ENCODE measurements at places on chromosomes 12 and 14.

- H3K4me3 ChIP-seq = no peak overlapping the region
- no peaks in the 10 kb centered on the region for H3K4me1 ChIP-seq
- no peak overlapping the region for H3K27ac ChIP-seq
- no peaks in the 10 kb centered on the region for H3K36me3 ChIP-seq
Observed at GRCh38 chr14:104927432-104927816, 2.7 kb downstream of the PLD4 start.

DNA sequence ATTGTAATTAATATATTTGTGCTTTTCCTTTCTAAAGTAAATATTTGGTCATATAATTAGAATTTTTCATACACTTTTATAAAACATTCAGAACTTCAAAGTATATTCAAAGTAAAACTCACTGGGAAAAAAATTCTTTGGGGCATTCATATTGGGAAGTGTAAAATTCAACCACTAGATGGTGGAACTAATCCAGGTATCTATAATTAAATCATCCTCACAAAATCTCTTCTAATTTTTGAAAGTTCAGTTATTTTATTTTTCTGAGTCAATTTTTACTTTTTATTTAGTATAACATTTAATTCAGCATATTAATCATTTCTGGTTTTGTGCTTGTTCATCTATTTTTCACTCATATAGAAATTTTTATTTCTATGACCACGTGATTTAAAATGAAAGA is 81.0 kb downstream of the NTS start:
- no peak for DNase-seq
- H3K27me3 ChIP-seq = no peaks in the 10 kb centered on the region
- H3K27ac ChIP-seq = no peak overlapping the region
- no peak overlapping the region for H3K4me3 ChIP-seq
- H3K4me1 ChIP-seq = no peaks in the 10 kb centered on the region

GRCh38 chr12:24133384-24133783 is 183.9 kb upstream of the SOX5 start:
- H3K27me3 ChIP-seq = no peaks in the 10 kb centered on the region
- H3K27ac ChIP-seq = no peak overlapping the region
- no peak for DNase-seq
- no peak overlapping the region for H3K4me3 ChIP-seq
- H3K4me1 ChIP-seq = no peaks in the 10 kb centered on the region
- no peaks in the 10 kb centered on the region for H3K36me3 ChIP-seq

DNA sequence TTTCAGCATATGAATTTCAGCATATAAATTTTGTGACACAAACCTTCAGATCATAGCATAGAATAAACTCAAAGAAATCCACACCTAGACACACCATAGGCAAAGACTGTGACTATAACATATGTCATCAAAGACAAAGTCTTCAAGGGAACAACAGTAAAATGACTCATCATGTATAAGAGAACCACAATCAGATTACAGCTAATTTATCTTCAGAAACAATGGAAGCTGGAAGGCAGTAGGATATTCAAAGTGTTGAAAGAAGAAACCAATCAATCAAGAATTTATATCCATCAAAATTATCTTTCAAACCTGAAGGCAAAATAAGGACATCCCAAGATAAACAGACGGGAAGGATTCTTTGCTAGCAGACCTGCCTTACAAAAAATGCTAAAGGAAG is 29.0 kb downstream of the DLK1 start:
- peak overlapping the region; percentile 30 for H3K27ac ChIP-seq
- H3K4me3 ChIP-seq = no peak overlapping the region
- H3K27me3 ChIP-seq = no peaks in the 10 kb centered on the region
- H3K36me3 ChIP-seq = peaks cover 6% of the 10 kb centered on the region

DNA sequence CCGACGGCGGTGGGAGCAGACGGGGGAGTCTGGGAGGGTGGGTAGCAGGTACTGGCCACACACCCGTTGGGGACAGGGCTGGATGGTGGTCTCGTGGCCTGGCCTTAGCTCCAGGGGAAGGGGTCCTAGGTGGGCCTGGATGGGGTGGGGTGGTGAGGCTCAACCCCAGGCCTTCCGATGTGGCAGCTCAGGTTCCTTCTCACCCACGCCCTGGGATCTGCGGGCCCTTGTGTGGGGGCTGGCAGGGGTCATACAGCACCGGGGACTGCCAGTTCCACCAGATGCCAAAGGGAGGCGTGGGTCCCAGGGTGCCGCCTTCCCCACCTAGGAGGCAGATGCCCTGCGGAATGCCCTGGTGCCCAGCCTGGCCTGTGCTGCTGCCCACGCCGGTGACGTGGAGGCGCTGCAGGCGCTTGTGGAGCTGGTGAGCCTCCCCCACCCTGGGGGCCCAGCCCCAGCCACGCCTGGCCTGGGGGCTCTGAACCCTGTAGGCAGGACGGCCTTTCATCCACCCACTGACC is 21.0 kb downstream of the ASPG start:
- no peak overlapping the region for H3K4me3 ChIP-seq
- no peak for DNase-seq
- no peak overlapping the region for H3K27ac ChIP-seq
- no peaks in the 10 kb centered on the region for H3K36me3 ChIP-seq
- H3K27me3 ChIP-seq = no peaks in the 10 kb centered on the region
- no peaks in the 10 kb centered on the region for H3K4me1 ChIP-seq

DNA sequence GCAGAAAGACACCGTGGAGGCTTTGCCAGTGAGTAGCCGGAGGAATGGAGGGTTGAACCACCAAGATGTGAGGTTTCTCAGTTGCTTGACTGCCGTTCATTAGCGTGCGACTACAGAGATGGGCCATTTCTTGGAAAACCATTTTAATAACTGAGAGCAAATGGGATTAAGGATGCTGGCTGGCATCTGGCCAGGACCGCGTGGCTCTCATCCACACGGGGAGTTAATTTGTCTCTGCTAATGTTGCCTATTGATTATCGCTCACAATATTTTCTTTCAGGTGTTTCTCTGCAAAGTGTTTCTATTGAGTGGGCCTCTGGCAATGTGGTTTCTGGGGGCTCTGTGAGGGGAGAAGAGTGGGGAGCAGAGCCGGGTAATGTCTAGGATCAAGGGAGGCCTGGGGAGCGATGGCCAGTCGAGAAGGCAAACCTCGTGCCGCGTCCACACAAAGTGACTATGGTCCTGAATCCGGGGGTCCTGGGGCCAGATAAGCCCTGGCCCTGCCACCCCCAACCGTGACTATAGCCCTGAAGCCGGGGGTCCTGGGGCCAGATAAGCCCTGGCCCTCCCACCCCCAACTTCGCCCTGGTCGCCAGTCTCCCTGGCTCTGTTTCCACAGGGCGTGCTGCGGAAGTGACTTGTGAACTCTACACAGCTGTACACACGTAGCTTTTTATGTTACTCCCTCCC is 110.6 kb downstream of the PRMT8 start:
- no peak overlapping the region for H3K27ac ChIP-seq
- no peaks in the 10 kb centered on the region for H3K4me1 ChIP-seq
- no peak for DNase-seq
- no peaks in the 10 kb centered on the region for H3K27me3 ChIP-seq

DNA sequence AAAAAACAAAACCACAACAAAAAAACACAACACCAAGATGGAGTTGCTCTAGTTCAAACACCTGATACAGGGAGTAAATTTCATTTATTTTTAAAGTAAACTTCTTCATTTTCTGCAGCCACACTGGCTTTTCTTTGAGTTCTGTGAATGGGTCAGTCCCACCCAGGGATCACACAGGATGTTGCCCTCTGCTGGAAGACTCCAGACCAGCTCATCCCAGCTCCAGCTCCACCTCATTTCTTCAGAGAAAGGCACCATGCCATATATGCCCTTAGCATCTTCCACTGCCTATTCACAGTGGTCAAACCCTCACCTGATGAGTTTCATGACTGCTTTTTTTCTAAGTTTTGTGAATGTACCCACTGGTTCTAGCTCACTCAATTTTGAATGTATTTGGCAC is 8.0 kb downstream of the GLIPR1 start:
- peaks cover 14% of the 10 kb centered on the region for H3K36me3 ChIP-seq
- no peak overlapping the region for H3K4me3 ChIP-seq
- H3K27me3 ChIP-seq = no peaks in the 10 kb centered on the region
- peaks cover 13% of the 10 kb centered on the region for H3K4me1 ChIP-seq
- DNase-seq = no peak

GRCh38 chr12:107666009-107666408 is 19.6 kb upstream of the PWP1 start:
- H3K4me3 ChIP-seq = no peak overlapping the region
- no peak for DNase-seq
- H3K27me3 ChIP-seq = no peaks in the 10 kb centered on the region
- H3K4me1 ChIP-seq = no peaks in the 10 kb centered on the region

DNA sequence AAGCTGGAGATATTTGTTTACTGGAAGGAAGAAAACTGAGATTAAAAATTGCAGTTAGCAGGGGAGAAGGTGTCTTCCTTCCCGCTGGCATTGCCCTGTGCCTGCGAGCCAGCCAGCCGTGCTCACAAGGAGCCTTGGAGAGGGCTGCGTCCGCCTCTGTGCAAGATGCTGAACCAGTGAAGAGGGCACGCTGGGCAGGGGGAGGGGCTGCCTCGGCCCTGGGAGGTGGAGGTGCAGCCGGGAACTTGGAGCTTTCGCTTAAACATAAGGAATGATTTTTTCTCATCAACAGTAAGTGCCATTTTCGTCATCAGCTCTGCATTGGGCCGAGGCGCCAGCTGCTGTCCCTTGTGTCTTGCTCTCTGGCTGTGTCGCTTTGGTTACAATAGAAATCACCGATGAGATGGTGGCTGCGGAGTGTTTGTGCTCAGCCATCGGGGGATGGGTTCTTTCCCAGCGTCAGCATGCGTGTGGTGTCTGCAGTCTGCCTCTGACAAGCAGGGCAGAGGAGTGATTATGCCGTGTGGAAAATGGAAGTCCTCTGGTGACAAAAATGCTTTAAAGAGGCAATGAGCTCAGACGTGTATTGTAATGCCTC is 97.3 kb downstream of the ESR2 start:
- H3K27me3 ChIP-seq = no peaks in the 10 kb centered on the region
- no peak overlapping the region for H3K27ac ChIP-seq
- no peaks in the 10 kb centered on the region for H3K4me1 ChIP-seq
- no peaks in the 10 kb centered on the region for H3K36me3 ChIP-seq

DNA sequence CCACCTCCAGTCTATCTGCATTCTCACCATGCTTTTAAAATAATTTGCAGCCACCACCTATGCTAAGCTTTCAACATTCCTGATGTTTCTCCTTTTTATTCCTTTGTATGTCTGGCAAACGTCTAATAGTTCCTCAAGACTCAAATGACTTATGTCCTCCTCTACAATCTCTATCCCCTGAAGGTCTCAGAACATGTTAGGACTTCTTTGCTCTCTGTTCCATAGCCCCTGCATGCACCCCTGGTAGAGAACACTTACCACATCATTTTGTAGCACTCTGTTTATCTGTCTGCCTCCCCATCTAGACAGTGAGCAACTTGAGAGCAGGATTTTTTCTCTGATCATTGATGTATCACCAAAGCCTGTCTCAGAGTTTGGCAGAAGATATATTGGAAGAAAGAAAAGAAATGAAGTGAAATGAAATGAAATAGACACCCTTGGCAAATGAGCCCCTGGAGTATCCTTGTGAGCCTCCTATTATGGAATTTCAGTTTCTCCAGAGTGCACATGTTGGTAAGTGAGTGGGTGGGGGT is 1231.2 kb upstream of the FLRT2 start:
- H3K27me3 ChIP-seq = no peaks in the 10 kb centered on the region
- no peak overlapping the region for H3K4me3 ChIP-seq
- no peak overlapping the region for H3K27ac ChIP-seq
- DNase-seq = no peak
- H3K4me1 ChIP-seq = no peaks in the 10 kb centered on the region

- DNase-seq = no peak
- H3K4me1 ChIP-seq = peaks cover 28% of the 10 kb centered on the region
- no peak overlapping the region for H3K4me3 ChIP-seq
Observed at GRCh38 chr14:97707603-97708002, 910.4 kb downstream of the VRK1 start.

- no peaks in the 10 kb centered on the region for H3K27me3 ChIP-seq
- no peak overlapping the region for H3K27ac ChIP-seq
- H3K4me3 ChIP-seq = no peak overlapping the region
- no peaks in the 10 kb centered on the region for H3K4me1 ChIP-seq
- H3K36me3 ChIP-seq = no peaks in the 10 kb centered on the region
Observed at GRCh38 chr12:131137836-131138637, 184.3 kb downstream of the ADGRD1 start.

DNA sequence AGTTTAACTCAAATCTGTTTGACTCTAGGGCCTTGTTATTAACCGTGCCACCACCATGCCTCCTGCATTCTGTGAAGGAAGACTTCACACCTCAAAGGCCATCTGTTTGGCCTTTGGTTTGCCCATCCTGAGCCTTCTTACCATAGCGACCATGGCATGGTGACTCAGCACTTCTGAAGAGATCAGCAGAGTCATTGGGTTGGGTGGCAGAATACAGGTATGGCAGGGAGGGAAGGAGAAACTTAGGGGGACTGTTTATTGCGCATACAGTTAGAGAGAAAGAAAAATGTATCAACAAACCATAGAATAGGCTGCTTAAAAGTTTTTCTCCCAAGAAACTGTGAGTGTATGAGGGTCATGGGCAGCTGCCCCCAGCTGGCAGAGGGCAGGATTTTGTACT is 49.2 kb downstream of the DAD1 start:
- no peak overlapping the region for H3K27ac ChIP-seq
- no peaks in the 10 kb centered on the region for H3K36me3 ChIP-seq
- peaks cover 23% of the 10 kb centered on the region for H3K4me1 ChIP-seq
- DNase-seq = no peak
- no peak overlapping the region for H3K4me3 ChIP-seq
- H3K27me3 ChIP-seq = no peaks in the 10 kb centered on the region

Data from RWPE2 (cell line).